ENCODE measurements at places on chromosomes 5 and 9.

DNA sequence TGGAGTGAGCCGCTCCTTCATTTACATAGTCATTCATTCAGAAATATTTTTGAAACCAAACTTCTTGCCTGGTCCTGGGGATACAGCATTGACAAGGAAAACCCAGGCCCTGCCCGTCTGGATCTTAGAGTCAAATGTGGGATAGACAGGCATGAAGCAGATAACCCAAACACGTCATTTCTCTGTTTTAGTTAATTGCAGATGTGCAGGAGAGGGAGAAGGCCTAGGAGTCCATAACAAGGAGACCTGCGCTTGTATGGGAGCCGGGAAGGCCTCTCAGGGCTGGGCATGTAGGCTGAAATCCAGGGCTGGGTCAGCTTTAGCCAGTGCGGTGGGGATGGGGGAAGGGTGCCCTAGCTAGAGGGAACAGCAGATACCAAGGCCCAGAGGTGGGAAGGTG lies 43.3 kb downstream of the PRRX2 start:
- no peak for DNase-seq

GRCh38 chr9:16223074-16223871 lies 647.2 kb downstream of the BNC2 start:
- no peak for DNase-seq

GRCh38 chr9:16179566-16179965 lies 626.7 kb downstream of the CCDC171 start:
- DNase-seq, result no peak

DNA sequence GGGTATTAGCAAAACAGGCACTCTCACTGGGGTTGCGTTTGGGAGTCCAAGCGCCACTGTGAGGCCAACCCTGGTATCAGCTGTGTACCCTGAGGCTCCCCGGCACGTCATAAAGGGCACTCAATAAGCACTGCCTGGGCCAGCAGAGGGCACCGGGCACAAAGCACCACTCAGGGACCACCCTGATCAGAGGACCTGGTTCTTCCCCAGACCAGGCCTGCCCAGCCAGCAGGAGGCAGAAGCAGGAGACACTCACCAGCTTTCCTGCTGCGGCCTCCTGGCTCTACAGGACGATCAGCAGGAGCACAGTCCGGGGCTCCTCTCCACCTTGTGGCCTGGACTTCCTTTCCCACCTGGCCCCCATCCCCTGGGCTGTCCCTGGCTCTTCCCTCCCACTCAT lies 12.6 kb downstream of the MGAT1 start:
- no peak for DNase-seq

DNA sequence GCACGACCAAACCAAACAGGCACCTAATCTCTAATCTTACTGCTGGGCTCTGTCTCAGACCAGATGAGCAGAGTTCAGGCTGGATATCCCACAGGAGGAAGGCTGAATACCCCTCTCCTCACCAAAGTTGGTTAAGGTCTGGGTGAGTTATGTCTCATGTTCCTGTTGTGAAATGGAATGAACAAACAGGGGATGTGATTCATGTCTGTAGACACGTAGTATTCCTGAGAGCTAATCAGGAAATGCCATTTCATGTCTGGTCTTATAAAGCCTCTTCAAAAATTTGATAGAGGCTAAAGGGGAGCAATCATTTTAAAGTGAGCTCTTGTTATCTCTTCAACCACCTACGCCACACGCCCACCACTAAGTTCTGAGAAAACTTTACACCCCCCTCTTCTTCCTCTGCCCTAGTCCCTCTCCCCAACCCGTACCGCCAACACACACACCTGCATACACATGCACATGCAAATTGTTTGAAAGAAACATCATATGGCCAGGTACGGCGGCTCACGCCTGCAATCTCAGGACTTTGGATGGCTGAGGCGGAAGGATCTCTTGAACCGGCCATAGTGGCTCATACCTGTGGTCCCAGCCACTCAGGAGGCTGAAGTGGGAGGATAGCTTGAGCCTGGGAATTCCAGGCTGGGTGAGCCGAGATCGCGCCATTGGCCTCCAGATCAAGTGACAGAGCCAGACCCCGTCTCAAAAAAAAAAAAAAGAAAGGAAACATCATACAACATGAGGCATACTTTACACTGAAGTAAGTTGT lies 69.8 kb upstream of the RAI14 start:
- DNase-seq, result peak; percentile 3

DNA sequence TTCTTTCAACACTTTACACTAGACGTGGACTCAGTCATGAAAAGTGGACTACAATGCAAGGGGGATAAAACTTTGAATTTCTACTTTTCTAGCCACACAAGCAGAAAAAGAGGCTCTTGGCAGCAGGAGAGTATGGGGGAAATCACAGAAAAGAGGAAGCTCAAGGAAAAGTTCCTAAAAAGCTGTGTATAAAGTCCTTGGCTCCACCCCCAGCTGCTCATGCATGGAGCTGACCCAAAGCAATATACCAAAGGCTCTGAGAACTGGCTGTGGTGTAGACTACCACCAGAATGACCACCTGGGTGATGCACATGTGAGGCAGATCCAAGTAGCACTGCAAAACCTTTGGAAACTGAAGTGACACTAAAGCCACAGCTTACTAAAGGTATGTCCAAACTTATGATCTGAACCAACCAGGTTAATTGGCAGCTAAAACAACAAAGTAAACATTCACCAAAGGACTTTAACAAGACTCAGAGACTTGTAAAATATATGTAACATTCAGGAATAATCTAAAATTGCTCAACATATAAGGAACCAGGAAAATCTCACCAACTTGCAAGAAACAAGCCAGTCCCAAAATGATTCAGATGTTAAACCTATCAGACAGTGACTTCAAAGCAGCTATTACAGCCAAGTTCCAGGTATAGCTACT lies 55.5 kb upstream of the RASGRF2 start:
- no peak for DNase-seq

DNA sequence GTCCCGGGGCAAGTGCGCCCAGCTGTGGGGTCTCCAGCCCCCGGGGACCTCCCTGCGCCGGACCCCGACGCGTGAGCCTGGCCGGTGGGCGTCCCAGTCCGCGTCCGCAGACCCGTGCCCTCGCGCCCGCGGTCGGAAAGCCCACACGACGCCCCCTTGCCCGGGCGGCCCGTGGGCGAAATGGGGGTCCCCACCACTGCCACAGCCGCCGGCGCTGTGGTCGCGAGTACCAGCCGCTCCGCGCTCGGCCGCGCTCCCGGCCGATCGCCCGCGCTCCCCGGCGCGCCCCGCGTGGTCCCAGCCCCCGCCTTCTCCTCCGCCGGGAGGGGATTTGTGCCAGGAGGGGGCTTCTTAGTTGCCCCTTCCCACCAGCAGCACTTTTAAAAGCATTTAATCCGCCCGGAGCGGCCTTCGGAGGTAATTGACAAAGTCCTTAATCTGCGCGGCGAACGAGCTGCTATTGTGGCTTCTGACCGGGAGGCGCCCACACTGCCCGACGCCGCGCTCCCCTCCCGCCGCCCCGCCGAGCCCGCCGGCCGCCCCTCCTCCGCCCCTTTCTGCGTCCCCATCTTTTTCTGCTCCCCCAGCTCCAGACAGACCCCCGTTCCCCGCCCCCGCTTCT lies 469 bp upstream of the FIBCD1 start:
- no peak for DNase-seq

DNA sequence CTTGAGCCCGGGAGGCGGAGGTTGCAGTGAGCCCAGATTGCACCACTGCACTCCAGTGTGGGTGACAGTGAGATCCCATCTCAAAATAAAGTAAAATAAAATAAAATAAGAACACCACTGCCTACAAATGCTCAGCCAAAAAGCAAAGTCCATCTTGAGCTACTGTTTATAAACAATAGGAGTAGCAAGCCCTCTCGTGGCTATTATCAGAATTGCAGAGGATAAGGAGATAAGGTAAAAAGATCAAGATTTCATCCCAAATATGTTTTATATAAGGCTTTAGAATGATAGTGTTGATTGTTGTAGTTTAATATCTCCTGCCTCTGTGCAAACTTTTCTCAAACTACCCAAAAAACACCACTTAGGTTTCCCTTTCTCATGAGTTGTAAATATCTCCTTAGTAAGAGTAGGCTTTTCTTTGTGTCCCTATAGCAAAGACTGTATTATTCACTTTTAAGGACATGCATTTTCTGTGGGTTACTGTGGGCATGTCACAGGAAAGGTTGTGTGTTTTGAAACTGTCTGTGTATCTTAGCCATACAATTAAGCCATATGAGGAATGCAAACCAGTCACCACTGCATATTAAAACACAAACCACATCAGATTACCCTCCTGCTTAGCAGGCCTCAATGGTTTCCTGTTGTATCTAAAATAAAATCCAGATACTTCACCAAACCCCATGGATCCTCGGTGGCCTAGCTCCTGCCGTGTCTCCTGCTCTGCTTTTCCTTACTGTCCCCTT lies 31.8 kb upstream of the CKS2 start:
- peak; percentile 34 for DNase-seq

DNA sequence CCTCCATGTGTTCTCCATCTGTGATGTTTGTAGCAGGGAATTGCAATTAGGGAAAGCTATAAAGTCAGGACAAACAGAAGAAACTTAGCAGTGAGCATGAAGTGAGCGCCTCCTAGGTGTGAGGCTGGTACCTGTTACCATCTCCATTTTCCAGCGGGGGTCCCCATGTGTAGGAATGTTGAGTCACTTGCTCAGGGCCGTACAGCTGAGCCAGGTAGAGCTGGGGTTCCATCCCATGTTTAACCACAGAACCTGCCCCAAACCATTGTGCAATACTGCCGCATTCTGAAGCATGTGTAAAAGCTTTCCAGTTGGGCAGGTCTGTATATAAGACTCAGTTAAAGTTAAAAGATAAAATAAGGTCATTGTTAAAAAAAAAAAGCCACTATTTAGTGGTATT lies 62.7 kb downstream of the NDFIP1 start:
- DNase-seq, result no peak

DNA sequence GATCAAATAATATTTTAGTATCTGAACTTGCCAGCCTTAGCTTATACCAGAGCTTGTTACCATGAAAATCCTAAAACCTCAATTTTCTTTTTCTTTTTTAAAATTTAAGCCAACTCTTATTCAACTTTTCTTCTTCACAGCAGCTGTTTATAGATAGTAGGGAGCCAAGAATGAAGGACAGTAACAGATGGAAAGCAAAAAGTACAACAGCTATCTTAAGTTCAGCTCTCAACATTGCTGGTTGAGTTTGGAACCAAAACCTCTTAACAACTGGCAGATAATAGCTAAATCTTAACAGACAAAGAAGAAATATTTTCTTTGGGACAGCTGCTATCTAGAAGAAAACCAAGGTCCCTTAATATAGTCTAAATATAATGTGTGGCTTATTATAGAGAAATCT lies 74.7 kb downstream of the PJA2 start:
- no peak for DNase-seq
